ENCODE measurements at places on chromosomes 1 and 21. TPM values are rescaled to one million over a fixed set of nuclear protein-coding genes. Genes with fewer than 3 reads are reported as not detected.

The CACHD1 gene
- total RNA-seq: 2.8 TPM

The ANKRD35 gene
- under 0.01 TPM for total RNA-seq

The MAGI3 gene
- 10.1 TPM for total RNA-seq

DNA sequence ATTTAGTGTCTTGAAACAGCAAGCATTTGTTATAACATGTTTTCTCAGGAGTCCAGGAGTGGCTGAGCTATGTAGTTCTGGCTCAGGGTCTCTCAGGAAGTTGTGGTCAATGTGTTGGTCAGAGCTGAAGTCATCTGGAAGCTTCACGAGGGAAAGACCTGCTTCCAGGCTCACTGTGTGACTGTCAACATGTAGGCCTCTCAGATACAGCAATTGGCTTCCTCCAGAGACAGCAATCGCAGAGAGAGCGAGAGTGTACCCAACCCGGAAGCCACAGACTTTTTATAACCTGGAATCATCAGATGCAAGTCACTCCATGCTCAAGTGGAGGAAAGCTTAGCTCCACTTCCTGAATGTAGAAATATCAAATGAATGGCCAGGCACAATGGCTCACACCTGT is 40.9 kb downstream of the TNFRSF9 start:
- no peak for DNase-seq

DNA sequence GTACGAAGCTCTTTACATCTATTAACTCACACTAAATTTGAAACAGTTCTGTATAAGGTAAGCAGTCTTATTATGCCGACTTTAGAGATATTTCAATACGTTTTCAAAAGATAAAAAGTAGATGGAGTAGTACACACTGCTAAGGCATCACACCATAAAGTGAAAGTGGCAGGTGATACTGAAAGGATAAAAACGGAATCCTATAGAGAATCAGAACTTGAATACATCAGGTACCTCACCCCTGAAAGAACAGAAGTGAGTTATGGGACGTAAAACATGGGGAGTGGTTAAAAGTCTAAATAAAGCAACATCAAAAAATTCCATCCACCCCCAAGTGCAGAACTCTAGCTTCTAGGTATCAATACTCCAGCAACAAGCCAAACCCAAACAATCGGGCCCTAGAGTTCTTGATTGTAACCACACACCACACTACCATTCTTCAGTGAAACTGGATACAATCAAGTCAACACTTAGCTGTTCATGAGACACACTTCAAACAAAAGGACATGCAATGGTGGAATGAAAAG is 142.6 kb downstream of the SMYD3 start:
- no peak for DNase-seq

GRCh38 chr21:41460578-41461527 is 34.8 kb downstream of the MX1 start:
- peak; percentile 69 for DNase-seq

DNA sequence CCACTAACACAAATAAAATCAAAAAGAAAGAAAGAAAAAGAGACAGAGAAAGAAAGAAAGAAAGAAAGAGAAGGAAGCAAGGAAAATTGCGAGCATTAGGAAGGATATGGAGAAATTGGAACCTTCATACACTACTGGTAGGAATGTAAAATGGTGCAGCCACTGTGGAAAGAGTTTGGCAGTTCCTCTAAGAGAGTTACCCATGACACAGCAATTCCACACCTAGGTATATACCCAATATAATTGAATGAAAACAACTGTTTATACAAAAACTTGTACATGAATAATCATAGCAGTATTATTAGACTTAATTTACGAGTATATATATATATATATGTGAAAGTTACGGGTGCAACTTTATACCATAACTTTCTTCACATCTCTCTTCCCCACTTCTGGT is 4.1 kb upstream of the LYPD8 start:
- DNase-seq: no peak

DNA sequence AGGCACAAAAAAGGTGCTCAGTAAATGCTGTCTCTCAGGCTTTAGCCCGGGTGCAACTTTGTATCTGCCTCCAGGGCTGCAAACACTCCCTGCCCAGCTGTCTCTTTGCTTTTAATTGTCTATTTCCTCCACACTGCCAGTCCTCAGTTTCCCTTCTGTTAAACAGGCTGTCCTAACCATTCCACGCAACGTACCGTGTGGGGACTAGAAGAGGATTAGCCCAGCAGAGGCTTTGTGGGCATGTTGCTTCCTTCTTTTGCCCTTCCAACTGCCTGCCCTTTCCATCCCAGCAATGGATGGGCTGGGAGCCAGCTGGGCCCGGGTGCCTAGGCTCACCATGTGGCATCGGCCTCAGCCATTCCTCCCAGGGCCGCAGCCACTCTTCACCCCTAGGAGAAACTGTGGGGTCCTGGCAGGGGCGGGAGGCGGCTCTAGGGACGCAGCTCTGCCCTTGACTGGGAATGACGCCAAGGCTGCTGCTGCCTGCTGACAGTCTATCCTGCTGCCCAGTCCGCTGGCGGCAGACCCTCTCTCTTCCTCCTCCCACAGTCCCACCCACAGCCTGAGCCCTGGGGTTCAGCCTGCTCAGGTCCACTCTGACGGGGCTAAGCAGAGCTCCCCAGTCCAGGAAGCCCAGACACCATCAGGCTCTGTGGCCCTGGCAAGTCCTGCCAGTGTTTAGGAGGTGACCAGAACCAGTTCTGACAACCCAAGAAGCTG is 40.6 kb upstream of the LRP8 start:
- DNase-seq: no peak
